ENCODE measurements at places on chromosomes 11 and 22. TPM values are rescaled to one million over a fixed set of nuclear protein-coding genes. Genes with fewer than 3 reads are reported as not detected.

DNA sequence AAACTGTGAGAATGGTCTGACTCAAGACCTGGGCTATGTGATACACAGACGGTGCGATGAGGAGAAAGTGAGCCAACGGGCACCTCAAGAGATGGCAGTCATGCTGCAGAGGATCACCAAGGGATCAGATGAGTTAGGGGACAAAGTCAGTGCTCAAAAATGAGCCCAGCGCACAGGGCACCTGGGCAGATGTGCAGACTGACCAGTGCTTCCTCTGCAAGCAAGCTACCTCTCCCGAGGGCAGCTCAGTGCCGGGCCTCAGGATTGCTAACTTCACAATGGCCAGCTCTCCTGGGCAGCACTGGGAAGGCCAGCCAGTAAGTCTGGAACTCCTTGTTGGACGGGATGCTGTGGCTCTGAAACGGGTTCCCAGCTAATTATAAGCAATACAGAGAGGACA lies 15.3 kb downstream of the HDHD5 start:
- DNase-seq, result no peak

DNA sequence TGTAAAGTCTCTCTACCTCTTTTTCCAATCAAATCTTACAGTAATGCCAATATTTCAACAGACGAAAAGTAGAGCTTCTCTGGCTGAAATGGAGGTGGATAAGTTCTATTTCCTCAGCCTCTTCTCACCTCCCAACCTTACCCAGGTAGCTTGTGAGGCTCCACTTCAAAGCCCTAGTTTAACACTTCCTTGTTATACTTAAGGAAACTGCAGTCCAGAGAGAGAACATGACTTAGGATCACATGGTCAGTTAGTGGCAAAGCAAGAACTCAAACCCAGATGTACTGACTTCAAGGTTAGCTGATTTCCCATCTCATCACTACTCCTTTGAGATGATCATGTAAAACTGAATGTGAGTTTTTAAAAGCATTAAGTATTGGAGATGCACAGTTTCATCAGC lies 32.5 kb downstream of the PAK1 start:
- no peak for DNase-seq

DNA sequence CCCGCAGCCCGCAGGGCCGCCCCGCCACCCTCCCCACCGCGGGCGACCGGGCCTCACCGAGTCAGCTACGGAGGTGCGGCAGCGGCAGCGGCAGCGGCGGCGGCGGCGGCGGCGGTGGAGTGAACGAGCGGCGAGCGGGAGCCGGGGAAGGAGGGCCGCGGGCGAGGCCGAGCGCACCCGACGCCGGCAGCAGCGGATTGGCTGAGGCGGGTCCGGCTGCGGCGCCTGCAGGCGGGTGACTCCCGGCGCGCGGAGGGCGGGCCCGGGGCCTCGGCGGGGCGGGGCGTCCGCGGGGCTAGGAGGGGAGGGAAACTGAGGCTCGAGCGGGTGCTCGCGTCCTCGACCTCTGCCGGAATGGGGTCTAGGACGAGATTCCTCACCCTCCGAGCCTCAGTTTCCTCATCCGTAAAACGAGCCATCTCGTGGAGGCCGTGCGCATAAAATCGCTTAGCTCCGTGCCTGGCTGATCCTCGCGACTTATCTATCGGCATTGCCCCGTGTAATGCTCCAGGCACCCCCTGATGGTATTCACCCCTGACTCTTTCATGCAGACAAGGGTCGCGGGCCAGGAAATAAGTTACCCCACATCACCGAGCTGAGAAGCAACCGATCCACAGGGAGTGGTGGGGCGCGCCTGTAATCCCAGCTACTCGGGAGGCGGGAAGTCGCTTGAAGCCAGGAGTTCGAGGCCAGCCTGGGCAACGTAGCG lies at the start of gene CPT1A:
Gene CPT1A, minus strand, starts transcription at position 199 of the 709 bp plus-strand sequence. CDS start 26,442 bp downstream, outside the sequence.
- peak; percentile 82 for DNase-seq

DNA sequence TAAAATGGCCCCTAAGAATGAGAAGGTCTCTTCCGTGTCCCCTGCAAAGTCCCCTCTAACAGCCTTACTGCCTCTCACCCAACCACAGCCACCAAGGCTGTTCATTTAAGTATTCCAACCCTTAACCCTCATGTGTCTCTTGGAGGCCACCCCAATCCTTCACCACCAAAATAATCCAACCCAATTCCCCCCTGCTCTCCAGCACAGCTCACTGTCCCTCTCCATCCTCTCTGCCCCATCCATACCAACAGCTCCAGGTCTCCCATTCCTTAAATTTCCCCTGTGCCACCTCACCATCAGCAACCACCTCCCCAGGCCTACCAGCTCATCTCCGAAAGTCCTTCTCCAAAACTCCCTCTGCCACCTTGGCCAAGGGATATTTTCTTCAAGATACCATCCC lies 1.4 kb downstream of the FAM168A start:
- DNase-seq, result no peak

- DNase-seq, result no peak
Measured at GRCh38 chr11:19924311-19924710, 211.7 kb downstream of the NAV2 start.

GRCh38 chr11:124080327-124081001 lies 34.8 kb upstream of the VWA5A start:
- no peak for DNase-seq

GRCh38 chr11:123194337-123195187 lies 486 bp downstream of the CLMP start:
- DNase-seq, result no peak

GRCh38 chr11:92638678-92639077 lies 330.8 kb upstream of the MTNR1B start:
- no peak for DNase-seq

DNA sequence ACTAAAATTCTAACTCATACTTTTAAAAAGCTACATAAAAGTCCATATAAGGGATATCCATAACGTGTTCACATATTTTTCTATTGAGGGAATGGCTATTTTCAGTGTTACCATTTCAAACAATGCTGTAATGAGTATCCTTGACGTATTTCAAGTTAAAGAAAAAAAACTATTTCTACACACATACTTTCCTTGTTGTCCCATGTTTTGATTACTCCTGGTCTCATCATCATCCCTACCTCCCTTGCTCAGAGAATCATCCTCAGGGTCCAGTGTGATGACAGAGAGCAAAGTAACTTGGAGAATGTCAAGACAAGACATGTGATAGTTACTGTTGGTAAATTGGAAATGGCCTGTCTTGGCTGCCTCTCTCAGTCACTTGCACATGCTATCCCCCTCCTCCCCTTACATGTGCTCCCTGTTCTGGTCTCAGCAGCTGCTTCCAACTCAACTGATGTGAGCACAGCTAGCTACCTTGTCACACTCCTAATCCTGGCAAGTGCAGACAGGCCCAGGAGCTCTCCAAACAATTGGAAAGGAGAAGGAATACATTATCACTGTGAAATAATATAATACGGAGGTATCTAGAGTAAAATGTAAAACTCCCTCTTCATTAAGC lies 21.8 kb downstream of the NUMA1 start:
- DNase-seq, result no peak

- DNase-seq, result no peak
Measured at GRCh38 chr22:17303441-17303839, 65.8 kb upstream of the CECR2 start.

- DNase-seq, result no peak
Measured at GRCh38 chr11:87300640-87301380, 263.1 kb downstream of the TMEM135 start.

GRCh38 chr11:43681401-43681942 lies 934 bp downstream of the HSD17B12 start:
- no peak for DNase-seq

- DNase-seq, result no peak
Measured at GRCh38 chr11:27039873-27040272, 742 bp upstream of the BBOX1 start.

GRCh38 chr11:43950311-43950855 lies 7.9 kb downstream of the C11orf96 start:
- DNase-seq, result no peak

GRCh38 chr11:56700242-56700913 lies 1.5 kb downstream of the OR9G1 start:
- DNase-seq, result no peak

- no peak for DNase-seq
Measured at GRCh38 chr11:117409511-117409910, 81.9 kb downstream of the CEP164 start.

DNA sequence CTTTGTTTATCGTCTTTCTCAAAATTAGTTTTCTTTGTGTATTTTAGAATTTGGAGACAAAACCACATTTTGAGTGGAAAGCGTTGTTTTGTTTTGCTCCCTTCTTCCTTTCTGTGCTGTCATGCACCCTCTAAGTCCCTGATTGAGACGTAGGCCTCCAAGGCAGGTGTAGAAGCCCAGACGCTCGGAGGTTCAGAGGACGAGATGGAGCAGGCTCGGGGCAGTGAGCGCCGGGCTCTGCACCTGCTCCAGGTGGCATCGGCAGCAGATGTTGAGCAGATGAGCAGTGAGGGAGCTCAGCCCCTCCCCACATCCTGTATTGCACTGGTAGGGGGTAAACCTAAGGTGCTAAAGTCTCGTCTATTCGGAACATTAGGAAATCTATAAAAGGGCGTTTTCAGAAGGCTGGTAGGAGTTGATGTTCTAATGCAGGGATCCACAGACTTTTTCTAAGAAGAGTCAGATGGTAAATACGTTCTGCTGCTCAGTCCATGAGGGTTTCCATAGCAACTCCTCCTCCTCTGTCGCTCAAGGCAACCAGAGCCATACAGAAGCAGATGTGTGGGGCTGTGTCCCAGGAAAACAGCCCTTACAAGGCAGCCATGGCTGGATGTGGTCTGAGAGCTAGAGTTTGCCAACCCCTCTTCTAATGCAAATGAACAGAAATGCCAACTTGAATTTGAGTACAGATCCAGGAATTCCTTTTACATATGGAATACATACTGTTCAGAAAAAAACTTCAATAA lies 724.2 kb downstream of the BRD1 start:
- no peak for DNase-seq

DNA sequence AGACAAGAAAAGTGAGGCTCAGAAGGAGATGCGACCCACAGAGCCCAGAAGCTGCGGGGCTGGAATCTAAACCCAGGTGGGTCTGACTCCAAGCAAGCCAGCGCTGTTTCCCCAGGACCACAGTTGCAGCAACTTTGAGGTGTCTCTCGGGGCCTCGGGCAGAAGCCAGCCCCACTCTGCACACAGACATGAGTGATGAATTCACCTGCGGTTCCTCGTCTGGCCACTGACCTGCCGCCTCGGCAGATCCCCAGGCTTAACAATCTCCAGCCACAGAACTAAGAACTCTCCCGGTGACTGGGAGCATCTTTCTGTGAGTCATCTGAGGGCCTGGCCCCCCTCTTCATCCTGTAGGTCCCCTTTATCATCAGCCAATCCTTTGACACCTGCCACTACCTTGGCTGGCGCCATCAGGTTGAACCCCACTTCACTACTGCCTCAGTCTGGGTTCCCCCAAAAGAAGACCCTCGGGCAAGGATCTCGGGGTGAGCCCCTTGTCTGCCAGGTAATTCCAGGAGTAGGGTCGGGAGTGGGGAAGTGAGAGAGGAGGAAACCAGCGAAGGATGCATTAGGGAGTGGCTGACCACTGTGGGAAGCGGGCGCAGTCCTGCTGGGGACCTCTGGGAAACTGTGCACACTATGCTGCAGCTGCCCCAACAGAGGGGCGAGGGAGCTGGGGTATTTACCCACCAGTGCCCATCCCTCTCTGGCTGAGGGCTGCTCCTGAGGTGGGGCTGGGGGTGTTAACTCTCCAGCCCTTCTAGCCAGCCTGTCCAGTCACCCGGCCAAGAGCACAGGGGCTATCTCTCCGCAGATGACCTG lies 33.0 kb upstream of the MN1 start:
- DNase-seq, result no peak

DNA sequence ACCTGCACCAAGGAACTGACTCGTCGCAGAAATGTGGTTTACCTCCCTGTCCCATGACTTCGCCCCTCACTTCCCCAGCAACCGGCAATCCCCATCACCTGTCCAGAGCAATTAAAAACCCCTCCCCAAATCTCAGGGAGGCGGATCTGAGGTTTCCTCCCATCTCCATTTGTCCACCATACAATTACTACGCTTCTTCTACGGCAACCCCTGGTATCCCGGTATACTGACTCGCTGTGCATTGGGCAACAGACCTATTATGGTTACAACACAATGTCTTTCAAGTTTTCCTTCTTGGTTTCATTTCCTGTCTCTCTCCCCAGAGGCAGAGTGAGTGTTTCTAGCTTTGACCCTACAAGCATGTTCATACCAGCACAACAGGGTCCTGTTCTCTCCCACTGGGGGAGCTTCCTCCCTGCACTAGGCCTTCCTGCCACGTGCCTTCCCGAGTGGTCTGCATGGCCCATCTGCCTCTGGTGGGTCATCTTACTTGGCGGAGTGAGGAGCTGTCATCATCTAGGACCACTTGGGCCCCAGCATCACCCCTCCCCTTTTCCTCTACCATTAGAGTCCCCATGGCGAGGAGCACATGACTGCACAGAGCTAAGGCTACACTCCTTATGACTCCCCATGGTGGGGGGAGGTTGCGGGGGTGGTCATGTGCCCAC lies 30.3 kb upstream of the NAP1L4 start:
- no peak for DNase-seq

DNA sequence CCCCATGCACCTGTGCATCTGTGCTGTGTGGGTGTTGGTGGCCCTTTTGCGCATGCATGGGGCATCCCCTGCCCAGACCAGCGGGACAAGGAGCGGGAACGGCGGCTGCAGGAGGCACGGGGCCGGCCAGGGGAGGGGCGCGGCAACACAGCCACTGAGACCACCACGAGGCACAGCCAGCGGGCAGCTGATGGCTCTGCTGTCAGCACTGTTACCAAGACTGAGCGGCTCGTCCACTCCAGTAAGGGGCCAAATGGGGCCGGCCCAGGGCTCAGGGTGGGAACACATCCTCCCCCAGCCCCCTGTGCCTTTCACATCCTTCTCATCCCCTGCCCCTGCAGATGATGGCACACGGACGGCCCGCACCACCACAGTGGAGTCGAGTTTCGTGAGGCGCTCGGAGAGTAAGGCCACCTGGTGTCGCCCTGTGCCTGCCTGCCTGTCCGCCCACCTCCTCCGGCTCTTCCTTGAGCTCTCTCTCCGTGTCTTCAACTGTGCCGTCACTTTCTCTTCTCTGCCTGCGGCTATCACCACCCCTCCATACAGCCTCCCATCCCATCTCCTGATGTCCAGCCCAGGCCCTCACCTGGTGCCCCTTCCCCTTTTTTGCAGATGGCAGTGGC lies 10.6 kb downstream of the SELENOM start:
- DNase-seq, result no peak

- DNase-seq, result no peak
Measured at GRCh38 chr11:44993971-44994704, 43.5 kb upstream of the TP53I11 start.

- DNase-seq, result no peak
Measured at GRCh38 chr11:1399386-1400316, 9.9 kb downstream of the BRSK2 start.

The MRGPRE gene
- not detected for total RNA-seq

The MRGPRF gene
- total RNA-seq, result not detected

The C11orf87 gene
- not detected for total RNA-seq

The PIWIL4 gene
- 0.29 TPM for total RNA-seq

The C11orf42 gene
- total RNA-seq, result not detected

The ZNF195 gene
- 33.8 TPM for total RNA-seq

The TPCN2 gene
- total RNA-seq, result 12.0 TPM

The RIMBP3C gene
- total RNA-seq, result 0.46 TPM

The CCDC134 gene
- 17.6 TPM for total RNA-seq

The CDCA5 gene
- 111 TPM for total RNA-seq

The MCHR1 gene
- not detected for total RNA-seq
